ENCODE measurements at places on chromosomes 16 and 17.

DNA sequence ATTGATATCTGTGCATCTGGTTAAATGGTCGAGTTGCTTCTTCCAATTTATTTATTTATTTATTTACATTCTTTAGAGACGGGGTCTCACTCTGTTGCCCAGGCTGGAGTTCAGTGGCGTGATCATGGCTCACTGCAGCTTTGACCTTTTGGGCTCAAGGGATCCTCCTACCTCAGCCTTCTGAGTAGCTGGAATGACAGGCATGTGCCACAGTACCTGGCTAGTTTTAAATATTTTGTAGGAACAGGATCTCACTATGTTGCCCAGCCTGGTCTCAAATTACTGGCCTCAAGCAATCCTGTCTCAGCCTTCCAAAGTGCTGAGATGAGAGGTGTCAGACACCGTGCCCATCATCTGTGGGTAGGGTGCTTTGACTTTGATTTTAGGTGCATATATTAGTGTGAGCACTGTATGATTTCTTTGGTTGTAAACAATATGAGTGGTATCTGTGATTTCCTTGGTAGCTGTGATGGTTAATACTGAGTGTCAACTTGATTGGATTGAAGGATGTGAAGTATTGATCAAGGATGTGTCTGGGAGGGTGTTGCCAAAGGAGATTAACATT, 90.2 kb downstream of the BCAS3 start:
- DNase-seq = no peak

DNA sequence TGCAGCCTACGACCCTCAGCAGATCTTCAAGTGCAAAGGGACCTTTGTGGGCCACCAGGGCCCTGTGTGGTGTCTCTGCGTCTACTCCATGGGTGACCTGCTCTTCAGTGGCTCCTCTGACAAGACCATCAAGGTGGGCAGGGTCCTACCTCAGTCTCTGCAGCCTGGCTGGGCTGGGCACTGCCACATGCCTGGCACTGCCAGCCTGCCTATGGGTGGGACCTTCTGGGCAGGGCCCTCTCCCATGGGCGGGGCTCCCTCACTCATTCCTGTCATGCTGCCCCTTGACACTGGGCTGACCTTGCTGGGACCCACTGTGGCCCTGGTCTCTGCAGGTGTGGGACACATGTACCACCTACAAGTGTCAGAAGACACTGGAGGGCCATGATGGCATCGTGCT, 18.3 kb downstream of the TRAF7 start:
- no peak for DNase-seq

DNA sequence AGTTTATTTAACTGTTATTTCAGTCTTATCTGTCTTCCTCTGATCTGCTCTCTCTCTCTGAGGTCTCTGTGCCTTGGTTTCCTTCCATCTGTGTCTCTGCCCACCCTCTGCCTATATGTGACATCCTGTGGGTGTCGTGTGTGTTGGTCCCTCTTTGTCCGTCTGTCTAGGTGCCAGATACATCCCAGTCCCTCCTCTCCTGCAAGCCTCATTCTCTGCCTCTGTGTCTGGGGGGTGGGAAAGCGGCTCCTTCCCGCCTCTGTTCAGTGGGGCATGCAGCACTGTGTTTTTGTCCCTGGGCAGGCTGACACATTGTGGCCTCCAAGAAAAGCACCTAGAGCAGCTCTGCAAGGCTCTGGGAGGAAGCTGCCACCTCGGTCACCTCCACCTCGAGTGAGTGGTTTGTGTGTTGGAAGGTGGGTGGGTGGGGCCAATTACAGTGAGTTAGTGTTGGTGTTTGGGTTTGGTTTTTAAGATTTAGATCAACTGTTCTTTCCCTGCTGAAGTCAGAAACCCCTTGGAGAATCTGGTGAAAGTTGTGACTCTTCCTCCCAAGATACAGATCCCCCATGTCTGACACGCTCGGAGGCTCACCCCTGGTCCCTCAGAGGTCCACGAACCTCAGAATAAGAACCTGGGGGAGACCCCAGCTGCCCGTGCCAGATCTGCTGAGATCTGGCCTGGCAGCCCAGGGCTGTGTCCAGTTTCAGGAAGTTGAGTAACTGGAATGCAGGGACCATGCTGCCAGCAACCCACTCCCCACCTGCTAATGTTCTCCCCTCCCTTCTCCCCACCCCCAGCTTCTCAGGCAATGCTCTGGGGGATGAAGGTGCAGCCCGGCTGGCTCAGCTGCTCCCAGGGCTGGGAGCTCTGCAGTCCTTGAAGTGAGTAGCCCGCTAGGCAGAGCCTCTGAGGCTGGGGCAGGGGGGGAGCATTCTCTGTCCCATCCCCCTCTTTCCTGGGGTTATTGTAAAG, 50.9 kb upstream of the CPNE2 start:
- peak; percentile 63 for DNase-seq

DNA sequence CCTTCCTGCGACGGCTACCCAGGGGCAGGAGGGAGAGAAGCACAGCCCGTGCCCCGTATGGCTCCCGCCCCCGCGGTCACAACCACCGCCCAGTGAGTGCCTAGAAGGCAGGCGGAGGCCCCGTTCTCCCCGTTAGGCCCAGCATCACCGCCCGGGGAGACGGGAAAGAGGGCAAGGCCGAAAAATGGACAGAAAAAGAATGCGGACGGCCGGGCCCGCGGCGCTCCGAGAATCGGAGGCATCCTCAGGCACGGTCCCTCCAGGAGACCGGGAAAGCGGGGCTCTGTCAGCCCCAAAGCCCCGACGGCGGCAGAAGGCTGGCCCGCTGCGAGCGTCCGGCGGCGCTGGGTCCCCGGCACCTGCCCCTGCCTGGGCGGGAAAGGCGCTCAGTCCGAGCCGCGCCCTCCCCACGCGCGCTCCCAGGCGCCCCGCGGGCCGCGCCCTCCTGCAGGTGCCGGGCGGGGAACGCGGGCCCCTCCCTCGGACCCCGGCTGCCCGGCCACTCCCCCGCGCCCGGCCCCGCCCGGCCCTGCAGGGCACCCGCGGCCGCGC, 407 bp downstream of the MCRIP1 start:
- DNase-seq = no peak

GRCh38 chr17:19873346-19873745, 5.6 kb upstream of the ULK2 start:
- no peak for DNase-seq

DNA sequence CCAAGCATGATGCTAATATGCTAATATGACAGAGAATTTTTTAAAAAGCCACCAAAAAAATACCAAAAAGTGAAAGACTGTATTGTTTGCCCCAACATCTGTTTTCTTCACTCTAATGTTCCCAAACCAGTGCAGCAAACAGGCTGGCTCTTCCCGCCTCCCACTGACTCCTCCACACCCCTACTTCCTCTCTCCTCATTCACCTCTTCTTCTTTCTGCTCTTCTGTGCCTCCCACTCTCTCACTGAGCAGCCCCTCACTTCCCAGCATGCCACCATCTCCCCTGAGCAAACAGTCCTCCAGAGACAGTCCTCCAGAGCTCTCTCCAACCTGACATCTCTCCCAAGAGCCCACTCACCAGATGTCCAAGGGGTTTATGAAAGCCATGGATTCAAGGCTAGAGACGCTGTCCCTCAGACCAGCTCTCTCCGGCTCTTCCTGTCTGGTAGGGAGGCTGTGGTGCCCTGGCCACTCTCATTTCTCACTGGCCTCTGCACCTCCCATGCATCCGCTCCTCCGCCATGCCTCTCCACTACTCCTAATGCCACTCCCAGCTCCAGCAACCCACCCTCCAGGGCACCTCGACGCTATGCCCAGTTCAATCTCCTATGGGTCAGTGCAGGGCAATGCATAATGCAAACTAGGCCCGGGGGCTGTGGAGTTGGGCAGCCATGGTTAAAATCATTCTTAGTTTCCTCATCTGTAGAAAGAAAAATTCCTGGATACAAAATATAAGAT, 52.9 kb downstream of the ANKRD11 start:
- no peak for DNase-seq

DNA sequence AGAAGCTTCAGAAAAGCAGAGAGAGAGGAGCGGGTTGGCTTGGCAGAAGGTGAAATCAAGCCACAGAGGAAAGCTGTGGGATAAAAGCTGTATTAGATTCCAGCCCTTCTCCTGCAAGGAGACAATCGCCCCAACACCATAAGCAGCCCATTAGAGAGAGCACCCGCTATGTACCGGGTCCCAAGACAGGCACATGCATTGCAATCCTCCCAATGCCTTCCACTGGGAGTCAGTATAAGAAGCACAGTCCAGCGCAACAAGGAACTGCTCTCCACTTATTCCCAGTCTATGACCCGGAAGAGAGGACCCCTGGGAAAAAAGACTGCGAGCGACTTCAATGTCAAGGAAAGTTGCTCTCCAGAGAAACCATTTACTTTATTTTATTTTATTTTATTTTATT, 43.8 kb downstream of the NOG start:
- DNase-seq = no peak

DNA sequence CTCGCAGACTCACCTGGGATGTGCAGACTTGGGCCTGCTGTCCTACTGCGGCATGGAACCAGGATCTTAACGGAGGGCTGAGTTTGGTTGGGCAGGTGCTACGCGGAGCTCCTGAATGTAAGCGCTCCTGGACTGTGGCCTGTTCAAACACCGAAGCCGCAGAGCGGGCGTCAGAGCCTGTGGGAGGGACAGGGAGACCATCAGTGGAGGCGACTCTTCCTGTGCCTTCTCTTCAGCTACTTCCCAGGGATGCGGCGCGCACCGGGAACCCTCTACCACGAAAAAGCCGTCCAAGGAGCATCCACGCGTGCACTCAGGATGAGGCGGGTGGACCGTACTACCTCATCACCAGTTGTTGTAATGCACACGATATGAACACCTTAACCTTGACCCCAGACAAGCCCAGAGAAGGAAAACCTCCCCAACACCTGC, 2.0 kb downstream of the USP36 start:
- no peak for DNase-seq

DNA sequence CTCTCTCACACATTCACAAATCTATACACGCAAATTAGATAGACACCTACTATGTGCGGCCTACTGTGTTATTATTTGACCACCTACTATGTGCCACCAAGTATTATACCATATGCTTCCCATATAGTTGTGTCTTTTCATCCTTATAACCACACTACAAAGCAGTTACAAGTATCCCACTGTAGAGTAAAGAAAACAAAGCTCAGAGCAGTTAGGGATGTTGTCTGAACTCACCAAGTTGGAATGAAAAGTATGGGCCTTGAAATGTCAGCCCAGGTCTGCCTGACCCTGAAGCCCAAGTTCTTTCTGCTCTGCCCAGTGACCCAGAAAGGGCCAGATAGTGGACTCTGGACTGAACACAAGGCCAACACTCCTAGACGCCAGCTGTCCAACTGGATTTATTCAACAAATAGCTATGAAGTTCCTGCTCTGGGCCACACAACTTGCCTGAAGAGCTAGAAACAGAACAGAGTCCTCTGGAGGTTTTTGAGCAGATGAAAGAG, 8.5 kb downstream of the KRT37 start:
- no peak for DNase-seq

Data from activated CD4-positive, alpha-beta T cell treated with anti-CD3 and anti-CD28 coated beads for 1 hour (primary cell).